ENCODE measurements at places on chromosomes 5 and 9. TPM values are rescaled to one million over a fixed set of nuclear protein-coding genes. Genes with fewer than 3 reads are reported as not detected.

MLANA gene
- not detected for total RNA-seq

GRM6 gene
- total RNA-seq, result not detected

AQP3 gene
- 10.4 TPM for total RNA-seq

SLC25A48 gene
- total RNA-seq, result not detected

PSD2 gene
- not detected for total RNA-seq

ORM1 gene
- not detected for total RNA-seq

C9orf50 gene
- not detected for total RNA-seq

SPINK13 gene
- total RNA-seq, result not detected

PCDHB5 gene
- not detected for total RNA-seq

GRCh38 chr9:106772523-106773290 lies 90.3 kb upstream of the ZNF462 start:
- peaks cover 12% of the 10 kb centered on the region for H3K27me3 ChIP-seq
- no peak overlapping the region for H3K27ac ChIP-seq
- no peaks in the 10 kb centered on the region for H3K36me3 ChIP-seq
- H3K4me1 ChIP-seq, result no peaks in the 10 kb centered on the region
- H3K4me3 ChIP-seq, result no peak overlapping the region

- H3K27me3 ChIP-seq, result no peaks in the 10 kb centered on the region
- H3K4me1 ChIP-seq, result peaks cover 21% of the 10 kb centered on the region
- H3K27ac ChIP-seq, result no peak overlapping the region
- DNase-seq, result peak; percentile 40
Observed at GRCh38 chr9:100602342-100602801, 24.5 kb downstream of the CAVIN4 start.

- H3K36me3 ChIP-seq, result peaks cover 19% of the 10 kb centered on the region
- no peak overlapping the region for H3K4me3 ChIP-seq
- H3K4me1 ChIP-seq, result peaks cover 83% of the 10 kb centered on the region
- H3K27ac ChIP-seq, result peak overlapping the region; percentile 86
- DNase-seq, result peak; percentile 50
- no peaks in the 10 kb centered on the region for H3K27me3 ChIP-seq
Observed at GRCh38 chr5:151095341-151096000, 14.6 kb upstream of the TNIP1 start.

GRCh38 chr9:88925481-88925880 lies 65.8 kb upstream of the S1PR3 start:
- no peak overlapping the region for H3K4me3 ChIP-seq
- DNase-seq, result no peak
- no peaks in the 10 kb centered on the region for H3K4me1 ChIP-seq

DNA sequence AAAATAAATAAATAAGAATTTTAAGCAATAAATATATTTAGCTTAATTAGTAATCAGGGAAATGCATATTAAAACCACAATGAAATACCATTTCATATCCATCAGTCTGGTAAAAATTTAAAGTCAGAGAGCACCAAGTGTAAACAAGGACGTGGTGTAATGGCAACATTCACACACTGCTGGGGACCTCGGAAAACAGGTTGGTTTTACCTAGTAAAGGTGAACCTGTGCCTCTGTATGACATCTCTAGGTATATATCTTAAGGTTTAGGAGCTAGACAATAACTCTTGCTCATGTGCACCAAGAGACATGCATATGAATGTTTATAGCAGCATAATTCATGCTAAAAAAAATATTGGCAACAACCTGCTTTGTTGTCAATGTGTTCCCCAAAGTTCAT lies 29.7 kb downstream of the FNBP1 start:
- H3K4me1 ChIP-seq, result no peaks in the 10 kb centered on the region
- no peaks in the 10 kb centered on the region for H3K36me3 ChIP-seq
- no peaks in the 10 kb centered on the region for H3K27me3 ChIP-seq

DNA sequence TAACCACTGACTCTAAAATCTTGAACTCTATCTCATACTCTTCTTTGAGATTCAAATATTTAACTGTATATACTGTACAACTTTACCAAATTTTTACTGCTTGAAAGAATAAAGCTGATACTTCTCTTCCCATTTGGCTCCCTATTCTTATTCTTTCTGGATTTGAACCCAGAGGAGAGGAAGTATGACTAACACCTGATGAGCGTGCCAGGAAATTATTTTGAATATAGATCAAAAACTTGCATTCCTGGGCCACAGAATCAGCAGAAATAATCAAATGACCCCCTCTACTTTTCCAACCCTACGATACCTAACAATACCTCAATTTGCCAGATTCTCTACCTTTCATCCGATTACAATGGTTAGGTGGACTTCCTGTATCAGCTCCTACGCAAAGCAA lies 285.8 kb downstream of the ISL1 start:
- H3K27me3 ChIP-seq, result no peaks in the 10 kb centered on the region
- H3K36me3 ChIP-seq, result no peaks in the 10 kb centered on the region
- H3K4me1 ChIP-seq, result no peaks in the 10 kb centered on the region
- no peak overlapping the region for H3K27ac ChIP-seq

GRCh38 chr5:89992201-89992600 lies 417.4 kb downstream of the CETN3 start:
- no peak overlapping the region for H3K27ac ChIP-seq
- DNase-seq, result no peak
- H3K4me3 ChIP-seq, result no peak overlapping the region
- no peaks in the 10 kb centered on the region for H3K36me3 ChIP-seq
- H3K27me3 ChIP-seq, result no peaks in the 10 kb centered on the region
- H3K4me1 ChIP-seq, result no peaks in the 10 kb centered on the region

DNA sequence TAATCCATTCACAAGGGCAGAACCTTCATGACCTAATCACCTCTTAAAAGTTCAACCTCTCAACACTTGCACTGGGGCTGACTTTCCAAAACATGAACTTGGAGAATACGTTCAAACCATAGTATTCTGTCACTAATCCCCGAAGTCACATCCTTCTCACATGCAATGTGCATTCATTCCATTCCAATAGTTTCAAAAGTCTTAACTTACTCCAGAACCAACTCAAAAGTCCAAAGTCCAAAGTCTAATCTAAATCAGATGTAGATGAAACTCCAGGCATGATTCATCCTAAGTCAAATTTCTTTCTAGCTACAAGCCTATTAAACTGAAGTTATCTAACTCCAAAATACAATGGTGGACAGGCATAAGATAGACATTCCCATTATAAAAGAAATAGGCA lies 21.7 kb upstream of the ADAMTSL1 start:
- H3K4me1 ChIP-seq, result no peaks in the 10 kb centered on the region
- no peaks in the 10 kb centered on the region for H3K36me3 ChIP-seq
- no peak for DNase-seq
- H3K27ac ChIP-seq, result no peak overlapping the region

GRCh38 chr9:111598733-111599091 lies 735 bp downstream of the PTGR1 start:
- H3K36me3 ChIP-seq, result peaks cover 28% of the 10 kb centered on the region
- no peaks in the 10 kb centered on the region for H3K27me3 ChIP-seq
- H3K4me3 ChIP-seq, result peak overlapping the region; percentile 93
- peaks cover 20% of the 10 kb centered on the region for H3K4me1 ChIP-seq
- DNase-seq, result no peak

GRCh38 chr9:70160686-70161600 lies 97.8 kb upstream of the SMC5 start:
- no peak for DNase-seq
- H3K36me3 ChIP-seq, result no peaks in the 10 kb centered on the region
- no peaks in the 10 kb centered on the region for H3K4me1 ChIP-seq

GRCh38 chr5:6774721-6775204 lies 61.5 kb downstream of the TENT4A start:
- H3K27ac ChIP-seq, result no peak overlapping the region
- H3K36me3 ChIP-seq, result peaks cover 7% of the 10 kb centered on the region
- no peak for DNase-seq
- no peak overlapping the region for H3K4me3 ChIP-seq
- no peaks in the 10 kb centered on the region for H3K4me1 ChIP-seq
- no peaks in the 10 kb centered on the region for H3K27me3 ChIP-seq

DNA sequence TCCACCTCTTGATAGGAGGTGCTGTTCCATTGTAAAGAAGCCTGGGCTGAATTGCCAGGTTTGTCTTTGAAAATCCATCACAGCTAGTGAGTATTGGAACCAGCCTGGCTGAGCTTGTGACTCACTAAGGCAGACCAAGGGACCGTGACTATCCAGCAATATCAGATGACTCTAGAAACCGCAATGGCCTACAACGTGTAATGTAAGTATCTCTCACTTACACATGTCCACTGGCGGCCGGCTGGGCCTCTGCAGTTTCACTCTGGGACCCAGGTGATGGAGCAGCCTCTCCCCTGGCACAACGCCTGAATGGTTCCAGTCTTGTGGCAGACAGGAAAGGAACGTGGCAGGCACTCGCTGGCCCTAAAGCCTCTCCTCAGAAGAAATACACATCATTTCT lies 3.1 kb upstream of the HRH2 start:
- no peak for DNase-seq
- H3K36me3 ChIP-seq, result no peaks in the 10 kb centered on the region
- no peak overlapping the region for H3K27ac ChIP-seq
- H3K4me1 ChIP-seq, result no peaks in the 10 kb centered on the region

- no peaks in the 10 kb centered on the region for H3K4me1 ChIP-seq
- H3K27me3 ChIP-seq, result no peaks in the 10 kb centered on the region
- no peak overlapping the region for H3K27ac ChIP-seq
- H3K4me3 ChIP-seq, result no peak overlapping the region
Observed at GRCh38 chr5:101393795-101394450, 490.8 kb upstream of the ST8SIA4 start.

GRCh38 chr9:120694559-120694958 lies 19.7 kb downstream of the MEGF9 start:
- peaks cover 56% of the 10 kb centered on the region for H3K4me1 ChIP-seq
- no peak overlapping the region for H3K27ac ChIP-seq
- no peak for DNase-seq
- H3K36me3 ChIP-seq, result no peaks in the 10 kb centered on the region
- no peak overlapping the region for H3K4me3 ChIP-seq

GRCh38 chr5:22390888-22391287 lies 462.3 kb downstream of the CDH12 start:
- H3K27ac ChIP-seq, result no peak overlapping the region
- H3K4me1 ChIP-seq, result no peaks in the 10 kb centered on the region
- H3K27me3 ChIP-seq, result no peaks in the 10 kb centered on the region
- no peak overlapping the region for H3K4me3 ChIP-seq
- no peaks in the 10 kb centered on the region for H3K36me3 ChIP-seq

GRCh38 chr5:32170303-32171151 lies 3.6 kb downstream of the GOLPH3 start:
- no peaks in the 10 kb centered on the region for H3K27me3 ChIP-seq
- peaks cover 91% of the 10 kb centered on the region for H3K36me3 ChIP-seq
- peak overlapping the region; percentile 54 for H3K4me3 ChIP-seq
- peaks cover 17% of the 10 kb centered on the region for H3K4me1 ChIP-seq
- no peak for DNase-seq

- no peaks in the 10 kb centered on the region for H3K36me3 ChIP-seq
- peaks cover 72% of the 10 kb centered on the region for H3K27me3 ChIP-seq
- no peaks in the 10 kb centered on the region for H3K4me1 ChIP-seq
- H3K27ac ChIP-seq, result no peak overlapping the region
Observed at GRCh38 chr9:981491-981898, 5.0 kb downstream of the DMRT3 start.

DNA sequence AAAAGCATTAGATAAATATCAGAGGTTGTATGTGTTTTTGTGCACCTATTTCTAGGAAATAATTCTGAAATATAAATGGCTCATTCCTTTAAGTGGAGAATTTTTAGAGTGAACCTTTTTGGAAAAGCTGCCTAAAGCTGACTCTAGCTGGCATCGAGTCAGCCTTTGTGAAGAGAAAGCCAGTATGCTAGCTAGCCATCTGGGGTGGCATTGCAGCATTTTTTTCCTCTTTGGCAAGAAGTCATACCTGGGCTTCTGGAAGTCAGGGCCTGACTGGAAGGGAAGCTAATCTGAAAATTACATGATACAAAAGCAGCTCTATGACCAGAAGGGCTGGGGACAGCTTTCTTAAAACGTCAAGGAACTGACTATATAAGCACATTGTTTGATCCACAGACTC lies 19.7 kb downstream of the ANP32B start:
- H3K36me3 ChIP-seq, result peaks cover 26% of the 10 kb centered on the region
- no peak overlapping the region for H3K27ac ChIP-seq
- H3K4me1 ChIP-seq, result no peaks in the 10 kb centered on the region
- H3K27me3 ChIP-seq, result no peaks in the 10 kb centered on the region
- H3K4me3 ChIP-seq, result no peak overlapping the region

All from Calu3 (cell line).